ENCODE measurements at places on chromosomes 3 and 15. TPM values are rescaled to one million over a fixed set of nuclear protein-coding genes. Genes with fewer than 3 reads are reported as not detected.
A peak's percentile ranks its signal among the peaks of the same experiment; 100 is the strongest.

GRCh38 chr3:143956838-143957237, 14.8 kb upstream of the DIPK2A start:
- DNase-seq: no peak

- DNase-seq: no peak
Measured at GRCh38 chr3:30282154-30282696, 324.2 kb upstream of the TGFBR2 start.

GRCh38 chr15:79914728-79915127, 17.9 kb upstream of the MTHFS start:
- no peak for DNase-seq

DNA sequence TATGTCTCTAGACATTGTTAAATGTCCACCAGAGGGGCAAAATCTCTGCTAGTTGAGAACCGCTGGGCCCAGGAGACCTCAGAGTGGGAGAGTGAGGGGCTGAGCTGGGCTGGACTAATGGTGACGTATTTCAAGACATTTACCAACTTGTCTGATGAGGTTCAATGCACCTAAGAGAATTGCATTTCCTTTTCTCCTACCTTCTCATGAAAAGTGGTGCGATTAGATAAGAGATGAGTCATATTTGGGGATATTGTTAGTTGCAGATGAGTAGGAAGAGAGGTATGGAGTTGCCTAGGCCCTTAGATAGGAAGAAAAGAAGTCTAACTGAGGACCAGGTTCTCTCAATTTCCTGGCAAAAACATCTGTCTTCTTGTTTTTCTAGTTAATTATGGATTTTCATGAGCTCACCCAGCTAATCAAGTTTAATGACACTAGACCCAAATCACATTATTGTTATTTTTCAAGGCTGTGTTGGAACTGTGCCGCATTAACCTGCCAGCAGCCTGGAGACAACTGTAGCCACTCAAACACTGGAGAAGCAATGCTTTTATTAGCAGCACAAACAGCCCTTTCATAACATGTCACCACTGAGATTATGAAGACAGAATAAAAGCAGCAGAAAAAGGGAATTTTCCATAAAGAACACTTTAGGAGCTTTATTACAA, 144.2 kb downstream of the PDCD6IP start:
- no peak for DNase-seq

- DNase-seq: no peak
Measured at GRCh38 chr3:172062761-172063160, 23.4 kb downstream of the FNDC3B start.

DNA sequence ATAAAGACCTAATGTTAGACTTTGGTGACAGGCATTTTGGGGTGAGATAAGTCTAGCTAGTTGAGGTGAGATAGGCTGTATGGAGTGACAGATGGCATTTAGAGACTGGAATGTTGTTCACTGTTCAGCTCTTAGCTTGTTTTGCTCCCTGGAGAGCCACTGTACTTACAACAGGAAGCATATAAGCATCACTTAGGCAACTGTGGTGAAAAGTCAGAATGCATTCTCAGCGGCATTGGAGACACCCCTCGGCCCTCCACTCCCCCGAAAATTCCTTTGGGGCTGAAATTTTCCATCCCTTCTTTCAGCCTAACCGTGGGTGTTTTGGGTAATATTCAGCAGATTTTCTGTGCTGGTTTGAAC, 73.4 kb downstream of the SLCO3A1 start:
- DNase-seq: no peak

DNA sequence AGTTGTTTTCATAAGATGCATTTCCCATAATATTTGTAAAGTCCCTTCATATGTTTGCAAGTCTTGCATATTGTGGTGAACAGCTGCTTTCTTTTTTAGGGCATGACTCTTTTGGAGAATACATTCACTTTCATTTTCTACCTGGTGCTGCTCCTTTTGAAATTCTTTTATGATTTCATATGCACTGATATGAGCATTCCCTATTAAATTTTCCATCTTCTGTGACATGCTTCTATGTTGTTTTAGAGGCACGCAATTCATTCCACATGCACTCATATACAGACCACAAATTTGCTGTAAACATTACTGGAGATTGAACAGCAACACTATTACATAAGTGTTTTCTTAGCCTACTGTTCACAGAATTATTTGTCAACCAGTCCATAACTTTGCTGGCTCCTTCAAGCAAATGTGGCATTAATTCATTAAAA, 92.8 kb upstream of the TNFSF10 start:
- DNase-seq: no peak

DNA sequence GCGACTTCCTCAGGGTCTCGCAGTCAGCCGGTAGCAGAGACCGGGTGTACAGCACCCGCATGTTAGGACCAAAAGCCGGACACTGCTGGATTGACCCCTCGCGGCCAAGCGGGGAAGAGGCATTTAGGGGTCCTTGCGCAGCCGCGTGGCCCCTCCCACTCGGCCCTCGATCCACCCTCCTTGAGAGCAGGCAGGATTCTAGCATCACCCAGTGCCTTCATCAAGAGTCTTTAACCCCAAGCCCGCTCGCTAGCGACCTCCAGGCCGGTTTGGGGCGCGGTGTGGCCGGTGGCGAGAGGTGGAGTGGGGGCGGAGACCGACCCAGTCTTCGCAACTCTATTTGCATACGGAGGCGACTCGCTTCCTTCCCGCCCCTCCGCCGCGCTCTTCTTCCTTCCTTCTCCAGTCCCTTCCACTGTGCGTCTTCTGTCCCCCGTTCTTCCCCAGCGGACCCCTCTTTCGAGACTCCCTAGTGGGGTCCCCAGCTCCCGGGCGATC, at the start of gene ST6GAL1:
ST6GAL1 (plus strand) TSS at position 384 of the 498 bp plus-strand sequence. CDS start 112,178 bp downstream, outside the sequence.
- DNase-seq: peak; percentile 51

- DNase-seq: no peak
Measured at GRCh38 chr15:99321468-99321867, 70.2 kb downstream of the LRRC28 start.

- DNase-seq: no peak
Measured at GRCh38 chr3:153443961-153444360, 281.9 kb downstream of the RAP2B start.

The OR5K1 gene
- total RNA-seq: not detected

The C3orf70 gene
- 0.07 TPM for total RNA-seq

The GOLGA6D gene
- total RNA-seq: not detected

The PYGO1 gene
- total RNA-seq: not detected

The SELENOS gene
- total RNA-seq: 47.8 TPM

The ZBTB11 gene
- total RNA-seq: 28.9 TPM

The RASGRP1 gene
- total RNA-seq: 67.9 TPM

Data from CD8-positive, alpha-beta memory T cell (primary cell).